ENCODE measurements at places on chromosomes 5 and 9. TPM values are rescaled to one million over a fixed set of nuclear protein-coding genes. Genes with fewer than 3 reads are reported as not detected.

- no peak for DNase-seq
Observed at GRCh38 chr9:2303056-2303455, 287.9 kb downstream of the SMARCA2 start.

GRCh38 chr9:21902136-21902535 lies 92.1 kb downstream of the CDKN2A start:
- DNase-seq = no peak

Gene CBY3
- total RNA-seq = not detected

DNA sequence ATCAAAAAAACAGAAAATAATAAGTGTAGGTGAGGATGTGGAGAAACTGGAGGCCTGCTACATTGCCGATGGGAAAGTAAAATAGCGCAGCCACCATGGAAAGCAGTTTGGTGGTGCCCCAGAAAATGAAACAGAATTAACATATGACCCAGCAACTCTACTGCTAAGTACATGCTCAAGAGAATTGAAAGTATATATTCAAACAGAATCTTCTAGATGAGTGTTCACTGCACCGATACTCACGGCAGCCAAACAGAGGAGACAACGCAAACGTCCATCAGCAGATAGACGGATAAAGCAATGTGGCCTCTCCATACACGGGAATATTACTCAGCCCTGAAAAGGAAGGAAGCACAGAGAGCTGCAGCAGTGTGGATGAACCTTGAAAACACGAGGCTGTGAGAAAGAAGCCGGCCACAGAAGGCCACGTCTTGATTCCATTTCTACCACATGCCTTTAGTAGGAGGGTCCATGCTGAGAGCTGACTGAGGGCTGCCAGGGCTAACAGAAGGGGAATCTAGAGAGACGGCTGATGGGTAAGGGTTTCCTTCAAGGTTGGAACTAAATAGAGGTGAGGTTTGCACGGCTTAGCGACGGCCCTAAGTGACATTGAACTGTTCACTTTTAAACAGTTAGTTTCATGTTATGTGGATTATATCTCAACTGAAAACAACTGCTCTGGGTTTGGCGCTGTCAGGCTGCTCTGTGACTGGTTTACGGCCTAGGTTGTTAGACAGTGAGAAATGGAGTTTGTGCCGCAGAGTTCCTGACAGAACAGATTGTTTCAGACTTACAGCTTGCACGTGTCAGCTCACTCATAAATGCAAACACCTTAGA lies 29.8 kb downstream of the AHRR start:
- DNase-seq = no peak

Gene LECT2
- not detected for total RNA-seq

Gene AK8
- 0.32 TPM for total RNA-seq

Gene CD74
- 0.32 TPM for total RNA-seq

Gene TRAF1
- 0.86 TPM for total RNA-seq

Gene PSIP1
- 38.4 TPM for total RNA-seq

GRCh38 chr9:93586290-93587057 lies 10.1 kb downstream of the PHF2 start:
- DNase-seq = no peak

Gene SAPCD2
- total RNA-seq = 5.2 TPM
